ENCODE measurements at places on chromosomes 1 and 21.

GRCh38 chr1:180043785-180044184, 89.2 kb downstream of the CEP350 start:
- no peak for DNase-seq

- peak; percentile 22 for DNase-seq
These were observed 43.2 kb downstream of the C1orf198 start for GRCh38 chr1:230824919-230825721.

DNA sequence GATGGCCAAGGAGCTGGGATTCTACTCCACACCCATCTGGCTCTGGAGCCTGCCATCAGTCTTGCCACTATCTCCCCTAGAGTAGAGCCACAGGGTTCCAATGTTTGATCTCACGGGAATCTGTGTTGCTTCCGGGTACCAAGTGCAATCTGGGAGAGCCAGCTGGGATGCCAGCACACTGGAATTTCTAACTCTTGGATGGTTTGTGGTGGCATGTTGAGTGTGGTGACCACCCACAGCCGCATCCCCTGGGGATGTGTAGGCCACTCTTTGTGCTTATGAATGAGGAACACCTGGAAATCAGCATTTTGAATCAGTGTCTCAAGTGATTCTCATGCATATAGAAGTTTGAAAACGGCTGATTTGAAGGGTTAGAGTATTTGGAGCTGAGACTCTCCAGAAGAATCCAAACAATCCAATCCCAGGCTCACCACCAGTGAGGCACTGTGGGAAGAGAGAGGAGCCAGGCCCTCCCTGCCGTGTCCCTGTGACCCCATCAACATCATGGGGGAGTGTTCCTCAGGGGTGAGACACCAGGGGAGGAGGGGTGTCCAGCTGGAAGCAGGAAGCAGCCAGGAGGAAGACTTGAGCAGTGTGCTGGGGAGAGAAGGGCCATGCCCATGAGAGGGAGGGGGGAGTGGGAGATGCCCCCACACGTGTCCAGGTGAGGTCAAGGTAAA, 13.4 kb downstream of the FBLIM1 start:
- DNase-seq: no peak

DNA sequence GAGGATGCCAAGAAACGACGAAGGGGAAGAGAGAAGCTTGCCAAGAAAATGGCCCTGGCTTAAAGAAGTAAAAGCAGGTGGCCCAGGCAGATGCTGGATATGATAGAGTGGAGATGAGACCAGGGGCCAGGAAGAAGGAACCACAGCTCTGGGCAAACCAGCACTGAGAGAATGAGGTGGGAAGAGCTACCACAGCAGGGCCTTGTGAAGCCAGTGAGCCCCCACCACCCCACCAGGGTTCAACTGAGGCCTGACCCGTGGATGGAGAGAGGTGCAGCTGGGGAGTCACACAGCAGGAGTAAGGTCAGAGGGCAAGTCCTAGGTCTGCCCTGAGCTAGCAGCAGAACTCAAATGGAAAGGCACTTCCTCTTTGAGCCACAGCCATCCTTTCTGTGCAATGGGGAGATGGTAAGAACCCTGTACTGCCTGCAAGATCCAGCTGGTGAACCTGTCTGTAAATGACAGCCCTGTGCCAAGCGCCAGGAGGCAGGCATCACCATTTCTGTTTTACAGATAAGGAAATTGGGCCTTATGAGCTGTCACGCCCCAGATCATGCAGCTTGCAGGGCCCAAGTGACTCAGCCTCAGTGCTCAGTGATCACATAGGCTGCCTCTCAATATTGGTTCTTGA, 8.5 kb downstream of the SH3BGRL3 start:
- no peak for DNase-seq

DNA sequence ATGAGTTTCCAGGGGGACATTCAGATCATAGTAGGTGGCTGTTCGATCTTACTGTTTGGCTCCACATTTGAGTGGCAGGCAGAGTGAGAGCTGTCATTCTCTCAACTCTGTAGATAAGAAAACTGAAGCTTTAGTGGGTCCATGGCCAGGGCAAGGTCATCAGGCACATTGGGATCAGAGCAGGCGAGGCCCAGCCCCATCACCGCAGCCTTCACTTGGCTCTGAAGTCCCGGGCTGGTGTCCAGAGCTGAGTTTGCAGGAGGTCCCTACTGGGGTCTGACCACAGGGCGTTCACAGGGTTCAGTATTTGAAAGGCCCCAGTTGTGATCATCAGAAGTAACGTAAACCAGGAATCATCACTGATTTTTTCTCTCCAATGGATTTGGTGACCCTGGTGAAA, 76.7 kb downstream of the OBSCN start:
- no peak for DNase-seq

DNA sequence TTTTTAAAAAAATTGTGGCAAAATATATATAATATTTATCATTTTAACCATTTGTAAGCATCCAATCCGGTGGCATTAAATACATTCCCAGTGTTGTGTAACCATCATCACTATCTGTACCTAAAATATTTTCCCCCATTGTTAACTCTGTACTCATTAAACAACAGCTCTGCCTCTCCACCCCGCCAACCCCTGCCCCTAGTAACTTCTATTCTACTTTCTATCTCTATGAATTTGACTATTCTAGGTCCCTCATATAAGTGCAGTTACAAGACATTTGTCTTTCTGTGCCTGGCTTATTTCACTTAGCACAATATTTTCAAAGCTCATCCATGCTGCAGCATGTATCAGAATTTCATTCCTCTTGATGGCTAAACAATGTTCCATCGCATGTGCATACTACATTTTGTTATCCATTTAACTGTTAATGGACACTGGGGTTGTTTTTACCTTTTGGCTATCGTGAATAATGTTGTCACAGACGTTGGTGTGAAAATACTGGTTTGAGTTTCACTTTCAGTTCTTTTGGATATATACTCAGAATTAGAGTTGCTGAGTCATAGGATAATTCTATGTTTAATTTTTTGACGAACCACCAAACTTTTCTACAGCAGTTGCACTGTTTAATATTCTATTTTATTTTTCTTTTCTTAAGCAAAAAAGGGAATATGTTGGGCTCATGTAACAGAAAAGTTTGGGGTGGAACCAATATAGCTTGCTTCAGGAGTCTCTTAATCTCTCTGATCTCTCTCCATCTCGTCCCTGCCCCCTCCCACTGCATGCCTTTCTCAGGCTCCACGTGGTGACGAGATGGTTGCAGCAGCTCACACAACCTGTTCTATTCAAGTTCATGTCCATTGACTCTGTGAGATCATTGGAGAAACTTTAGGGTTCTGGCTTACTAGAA, 25.2 kb upstream of the RCAN1 start:
- DNase-seq: no peak

DNA sequence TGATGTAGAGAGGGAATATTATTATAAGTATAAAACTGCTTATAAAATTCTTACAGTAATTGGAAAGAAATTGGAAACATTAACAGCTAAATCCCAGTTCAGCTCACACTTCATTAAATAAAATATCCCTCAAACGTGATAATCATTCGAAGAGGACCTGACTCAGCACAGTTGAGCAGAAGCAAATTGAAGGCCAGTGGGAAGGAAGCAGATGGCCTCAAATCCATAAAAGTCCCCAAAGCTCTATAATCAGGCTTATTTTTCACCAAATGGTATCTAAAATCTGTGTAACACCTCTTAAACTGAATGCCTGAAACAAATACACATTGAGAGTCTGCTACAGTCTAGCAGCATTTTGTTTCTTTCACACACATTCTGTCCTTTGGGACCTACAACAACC, 106.8 kb downstream of the TENT5C start:
- DNase-seq: no peak
